Hematopoietic multipotent progenitor cell treated with erythropoietin and hydrocortisone succinate and interleukin-3 and kit ligand, for 8 days (in vitro differentiated cells): ENCODE measurements at places on chromosomes 4 and X.

DNA sequence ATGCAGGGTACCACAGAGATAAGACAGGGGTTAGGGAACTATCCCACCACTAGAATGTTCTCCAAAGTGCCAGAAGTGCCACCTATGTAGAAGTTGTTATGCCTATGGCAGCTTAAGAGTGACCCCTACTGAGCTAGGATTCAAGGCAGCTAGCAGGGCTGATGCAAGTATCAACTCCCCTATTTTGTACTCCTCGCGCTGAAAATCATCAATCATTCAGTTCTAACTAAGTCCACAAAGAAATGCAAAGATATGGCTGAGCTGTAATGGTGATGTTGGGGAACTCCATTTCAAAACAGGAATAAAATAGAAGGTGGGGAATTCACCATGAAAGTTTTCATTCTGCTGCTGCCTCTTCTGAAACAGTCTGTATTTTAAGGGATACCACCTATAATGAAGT lies 13.8 kb downstream of the ACSL4 start:
- DNase-seq = no peak

DNA sequence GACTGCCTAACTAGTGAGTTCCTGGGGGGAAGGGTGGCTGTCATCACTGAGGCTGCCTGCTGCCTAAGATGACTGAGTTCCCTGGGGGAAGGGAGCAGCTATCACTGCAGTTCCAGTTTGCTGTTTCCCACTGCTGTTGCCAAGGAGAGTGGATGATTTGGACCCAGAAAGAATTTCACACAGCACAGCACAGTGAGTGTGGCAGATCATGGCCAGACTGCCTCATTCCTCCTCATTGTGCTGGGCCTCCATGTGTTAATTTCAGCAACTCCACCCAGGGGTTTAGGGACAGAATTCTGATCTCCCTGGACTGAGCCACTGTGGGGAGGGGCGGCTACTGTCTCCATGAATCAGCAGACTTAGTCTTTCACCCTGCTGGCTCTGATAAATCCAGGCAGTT lies 125.0 kb downstream of the TEX13C start:
- peak; percentile 2 for DNase-seq

DNA sequence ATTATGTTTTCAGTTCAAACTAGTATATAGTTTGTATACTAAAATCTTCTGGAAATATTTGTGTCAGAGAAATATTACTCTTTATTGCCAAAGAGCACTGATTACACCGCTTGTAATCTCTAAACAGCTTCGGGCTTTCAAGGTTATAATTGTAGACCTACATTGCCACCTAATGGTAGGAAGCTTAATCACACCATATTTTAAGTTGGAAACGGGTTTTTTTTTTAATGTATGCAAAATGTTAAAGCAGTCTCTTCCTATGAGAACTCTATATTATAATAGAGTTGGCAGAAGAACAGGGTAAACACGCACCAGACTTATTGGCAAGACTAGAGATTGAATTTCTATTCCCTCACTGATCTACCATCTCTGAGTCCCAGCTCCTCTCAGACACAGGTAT lies 19.5 kb upstream of the NFXL1 start:
- DNase-seq = peak; percentile 57

- DNase-seq = peak; percentile 38
Measured at GRCh38 chr4:105620640-105621323, 68.4 kb downstream of the ARHGEF38 start.

GRCh38 chrX:66638591-66639500 lies at the start of gene EDA2R:
Gene EDA2R, minus strand, starts transcription at chrX:66639078. Its CDS starts 23,058 bp downstream, at chrX:66616020.
- DNase-seq = peak; percentile 61

DNA sequence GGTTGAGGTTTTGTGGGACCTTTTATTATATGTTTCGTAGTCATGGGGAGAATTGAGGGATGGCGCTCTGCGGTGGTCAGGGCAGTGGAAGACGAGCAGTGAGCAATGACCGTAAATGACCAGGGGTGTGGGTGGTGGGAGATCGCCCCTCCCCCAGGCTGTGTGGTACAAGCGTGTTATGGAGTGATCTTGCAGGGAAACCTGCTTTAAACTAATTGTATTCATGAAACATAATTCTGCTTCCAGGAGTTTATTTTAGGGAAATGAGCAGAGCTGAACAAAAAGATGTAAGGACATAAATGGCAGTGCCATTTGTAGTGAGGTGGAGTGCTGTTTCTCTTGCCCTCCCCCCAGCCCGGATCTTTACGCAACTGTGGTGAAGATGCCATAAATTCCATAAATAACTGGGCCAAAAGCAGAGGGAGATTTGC lies 20.2 kb downstream of the GYG2 start:
- no peak for DNase-seq

GRCh38 chrX:53194308-53194707 lies 30.7 kb downstream of the KDM5C start:
- no peak for DNase-seq

- DNase-seq = peak; percentile 86
Measured at GRCh38 chrX:149938881-149939654, 777 bp upstream of the EOLA2 start.

- DNase-seq = no peak
Measured at GRCh38 chr4:82097504-82097903, 276.3 kb downstream of the HNRNPD start.

DNA sequence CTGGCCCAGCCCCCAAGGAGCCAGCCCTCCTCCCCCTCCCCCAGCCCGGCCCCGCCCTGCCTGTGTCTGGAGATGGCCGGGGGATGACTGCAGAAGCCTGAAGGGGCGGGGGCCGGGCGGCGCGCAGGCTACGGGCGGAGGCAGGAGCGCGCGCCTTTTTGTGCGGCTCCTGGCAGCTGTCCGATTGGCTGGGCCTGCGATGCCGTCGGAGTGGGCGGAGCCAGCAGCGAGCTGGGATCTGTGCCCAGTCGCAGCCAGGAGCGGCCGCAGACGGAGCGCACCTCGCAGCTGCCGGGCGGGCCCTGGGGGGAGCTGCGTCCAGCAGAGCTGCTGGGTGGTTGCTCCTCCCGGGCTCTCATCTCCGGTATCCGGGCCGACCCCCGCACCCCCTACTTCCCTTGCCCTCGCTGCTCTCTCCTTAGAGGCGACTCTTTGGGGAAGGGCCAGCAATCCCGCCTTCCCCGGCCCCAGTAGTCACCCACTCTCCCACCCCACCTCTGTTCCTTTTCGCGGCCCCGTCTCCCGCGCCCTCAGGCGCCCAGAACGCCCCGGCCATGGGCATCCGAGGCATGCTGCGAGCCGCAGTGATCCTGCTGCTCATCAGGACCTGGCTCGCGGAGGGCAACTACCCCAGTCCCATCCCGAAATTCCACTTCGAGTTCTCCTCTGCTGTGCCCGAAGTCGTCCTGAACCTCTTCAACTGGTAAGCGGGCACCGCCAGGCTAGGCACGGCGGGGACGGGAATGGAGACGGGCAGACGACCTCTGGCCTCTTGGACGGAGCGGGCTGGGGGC lies at the start of gene GABRQ:
TSS of gene GABRQ (plus strand) at position 247 of the 794 bp plus-strand sequence. CDS start at position 555, 308 bp downstream.
- peak; percentile 17 for DNase-seq
